ENCODE measurements at places on chromosomes 12 and 14.

DNA sequence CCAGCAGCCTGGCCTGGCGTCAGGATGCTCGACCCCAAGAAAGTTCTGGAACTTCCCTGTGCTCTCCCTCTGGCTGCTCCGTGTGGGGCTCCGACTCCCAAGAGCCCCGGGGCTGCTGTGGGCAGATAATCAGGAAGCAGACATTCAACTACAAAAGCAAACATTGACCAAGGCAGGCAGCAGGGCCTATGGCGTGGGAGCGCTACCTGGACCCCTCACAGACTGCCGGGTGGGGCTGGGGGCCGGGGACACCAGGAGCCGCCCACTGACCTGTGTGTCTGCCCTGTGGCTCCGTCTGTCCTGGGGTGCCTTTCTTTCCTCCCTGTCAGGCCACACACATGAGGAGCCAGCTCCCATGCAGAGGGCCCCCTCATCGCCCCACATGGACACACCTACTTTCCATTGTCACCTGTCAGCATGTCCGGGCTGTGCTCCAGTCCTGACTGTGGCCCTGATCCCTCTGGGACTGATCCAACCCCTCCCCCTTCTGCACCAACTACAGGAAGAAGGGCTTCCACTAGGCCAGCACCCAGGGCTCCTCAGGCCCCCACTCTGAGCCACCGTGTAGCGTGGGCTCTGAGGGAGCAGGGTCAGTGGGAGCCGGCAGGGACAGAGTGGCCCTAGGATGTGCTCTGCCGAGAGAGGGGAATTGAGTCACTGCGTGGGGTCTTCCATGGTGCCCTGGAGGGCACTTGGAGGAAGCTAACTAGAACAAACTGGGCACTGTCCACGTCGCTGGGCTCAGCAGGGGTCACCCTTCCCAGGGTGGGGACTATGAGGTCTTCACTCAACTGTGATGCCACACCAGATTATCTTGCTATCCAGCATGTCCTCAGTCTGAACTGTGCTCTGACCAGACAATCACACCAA lies 215.4 kb upstream of the C14orf180 start:
- DNase-seq, result no peak

DNA sequence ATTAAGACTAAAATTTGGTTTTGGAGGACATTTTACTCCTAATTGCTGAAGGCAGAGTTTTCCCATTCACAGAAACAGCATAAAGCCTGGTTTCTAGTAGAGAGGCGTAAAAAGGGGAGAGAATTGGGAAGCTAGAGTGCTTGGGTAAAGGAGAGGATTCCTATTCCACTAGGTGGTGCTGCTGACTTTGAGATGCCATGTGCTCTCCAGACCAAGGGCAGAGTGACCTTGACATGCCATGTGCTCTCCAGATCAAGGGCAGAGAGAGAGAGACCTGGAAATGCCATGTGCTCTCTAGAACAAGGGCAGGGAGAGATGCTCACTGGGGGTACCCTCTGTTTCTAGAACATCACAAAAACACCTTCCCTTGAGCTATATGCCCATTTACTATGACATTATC lies 176.2 kb upstream of the PDZRN4 start:
- no peak for DNase-seq

DNA sequence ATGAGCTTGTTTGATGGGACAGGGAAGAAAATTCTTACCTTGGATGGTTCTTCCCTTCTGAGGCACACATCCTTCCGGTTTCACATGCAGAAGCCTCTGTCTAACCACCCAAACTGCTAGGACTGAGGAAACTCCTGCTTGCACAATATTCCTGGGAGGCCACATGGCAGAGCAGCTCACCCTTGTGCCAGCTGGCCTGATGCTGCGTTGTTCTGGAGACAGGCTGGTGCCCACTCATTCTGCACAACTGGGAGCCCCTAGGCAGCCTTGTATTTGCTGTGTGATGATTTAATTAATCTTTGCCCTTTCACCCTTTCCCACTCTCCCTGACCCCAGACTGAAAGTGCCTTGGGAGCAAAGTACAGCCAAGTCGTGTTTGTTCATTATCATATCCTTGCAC lies 130.8 kb downstream of the RTN1 start:
- no peak for DNase-seq

DNA sequence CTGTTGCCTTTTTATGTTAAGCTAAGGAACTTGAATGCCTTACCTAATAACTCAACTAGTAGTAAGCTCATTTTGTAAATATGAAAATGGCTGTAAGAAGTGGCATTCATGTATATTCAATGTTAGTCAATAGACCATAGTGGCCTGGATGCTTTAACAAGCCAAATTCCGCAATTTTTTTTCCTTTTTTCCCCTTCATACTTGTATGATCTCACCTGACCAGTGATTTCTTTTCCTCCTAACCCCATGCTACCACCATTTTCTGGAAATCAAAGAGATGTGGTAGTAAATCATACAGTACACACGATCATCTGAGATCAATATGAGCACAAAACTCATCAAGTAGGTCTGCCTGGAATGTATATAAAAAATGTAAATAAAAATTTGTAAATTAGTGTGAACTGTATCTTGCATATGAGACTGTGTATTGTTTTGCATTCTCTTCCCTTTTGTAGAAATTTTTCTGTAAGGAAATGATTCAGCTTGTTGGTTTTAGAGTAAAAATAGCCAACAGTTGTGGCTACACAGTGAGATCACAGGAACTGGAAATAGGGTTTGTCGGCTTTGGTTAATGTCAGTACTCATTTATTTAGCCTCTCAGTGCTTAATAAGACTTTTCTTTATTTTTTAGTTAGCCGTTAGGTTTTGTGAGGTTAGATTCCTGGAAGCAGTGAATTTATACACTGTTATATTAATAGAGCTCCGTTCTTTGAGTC lies 62.5 kb downstream of the ETNK1 start:
- DNase-seq, result peak; percentile 63

DNA sequence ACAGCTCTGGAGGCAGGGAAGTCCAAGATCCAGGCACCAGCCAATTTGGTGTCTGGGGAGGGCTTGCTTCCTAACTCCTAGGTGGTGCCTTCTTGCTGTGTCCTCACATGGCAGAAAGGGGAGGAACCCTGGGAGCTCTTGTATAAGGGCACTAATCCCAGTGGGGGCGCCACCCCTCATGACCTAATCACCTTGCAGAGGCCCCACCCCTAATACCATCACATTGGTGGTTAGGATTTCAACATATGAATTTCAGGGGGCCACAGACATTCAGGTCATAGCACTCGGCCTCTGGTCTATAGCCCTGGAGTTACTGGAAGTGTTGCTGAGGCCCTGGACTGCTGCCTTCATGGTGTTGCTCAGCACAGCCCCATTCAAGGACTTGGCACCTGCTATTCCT lies 14.6 kb downstream of the PSMD9 start:
- no peak for DNase-seq

DNA sequence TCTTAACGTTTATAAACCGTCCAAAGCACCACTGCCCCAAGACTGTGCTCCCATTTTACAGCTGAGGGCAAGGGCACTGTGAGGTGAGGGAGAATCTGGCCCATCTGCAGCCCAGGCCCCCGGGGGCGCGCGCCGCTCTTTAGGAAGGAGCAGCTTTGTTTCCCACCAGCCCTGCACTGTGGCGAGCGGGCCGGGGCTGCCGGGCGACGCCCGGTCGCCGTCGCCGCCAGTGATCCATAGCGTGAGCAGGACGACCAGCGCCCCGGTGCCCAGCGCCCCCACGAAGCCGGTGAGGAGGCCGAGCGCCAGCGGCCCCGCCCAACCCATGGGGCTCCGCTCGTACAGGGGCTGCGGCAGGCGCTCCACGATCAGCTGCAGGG lies 34.6 kb downstream of the FIGNL2 start:
- DNase-seq, result no peak

DNA sequence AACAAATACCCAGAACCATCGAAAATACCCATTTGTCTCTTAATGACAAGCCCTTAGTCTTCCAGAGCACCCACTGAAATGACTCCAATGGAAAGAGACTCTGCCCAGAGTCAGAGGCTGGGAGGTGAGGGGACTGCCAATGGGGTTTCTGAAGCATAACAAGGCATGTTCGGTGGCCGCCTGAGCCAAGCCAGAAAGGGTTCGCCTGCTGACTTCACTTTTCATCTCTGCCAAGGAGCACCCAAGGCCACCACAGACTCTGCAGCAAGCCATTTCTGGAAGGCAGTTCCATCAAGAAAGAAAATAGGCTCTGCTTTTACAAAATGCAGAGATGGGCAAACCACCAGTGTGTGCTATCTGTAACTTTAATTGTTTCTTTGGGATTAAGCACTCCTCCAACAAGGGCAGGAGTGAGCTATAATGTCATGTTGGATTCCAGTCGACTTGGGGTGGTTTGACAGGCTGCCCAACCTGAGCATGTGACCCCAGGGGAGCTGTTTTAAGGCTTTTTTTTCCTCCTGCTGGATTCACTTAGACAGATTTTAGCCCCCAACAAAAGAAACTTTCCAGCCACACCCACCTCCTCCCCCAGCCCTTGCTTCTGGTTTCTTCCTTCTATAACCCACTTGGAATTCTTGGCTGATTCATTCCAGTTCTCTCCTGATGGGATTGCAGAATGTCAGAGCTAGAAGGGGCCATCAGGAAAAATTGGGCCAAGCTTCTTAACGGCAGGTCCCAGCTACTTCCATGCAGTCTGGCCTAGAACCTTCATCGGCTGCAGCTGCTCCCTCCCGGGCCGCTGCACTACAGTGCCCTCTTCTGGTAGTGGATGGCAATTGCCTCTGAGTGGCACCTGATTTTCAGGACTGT lies 24.1 kb downstream of the CKAP4 start:
- peak; percentile 64 for DNase-seq

DNA sequence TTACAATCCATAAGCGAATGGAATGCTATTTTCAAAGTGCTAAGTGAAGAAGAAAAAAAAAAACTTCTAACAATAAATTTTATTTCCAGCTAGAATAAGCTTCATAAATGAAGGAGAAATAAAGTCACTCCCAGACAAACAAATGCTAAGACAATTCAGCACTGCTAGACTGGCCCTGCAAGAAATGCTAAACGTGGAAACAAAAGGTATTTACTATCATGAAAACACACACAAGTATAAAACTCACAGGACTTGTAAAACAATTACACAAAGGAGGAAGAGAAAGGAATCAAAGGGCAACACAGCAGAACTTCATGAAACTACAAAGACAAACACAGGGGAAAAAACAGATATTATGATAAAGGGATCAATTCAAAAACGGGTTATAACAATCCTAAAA lies 85.8 kb upstream of the NELL2 start:
- DNase-seq, result no peak

GRCh38 chr12:128542844-128543243 lies 275.9 kb downstream of the TMEM132C start:
- DNase-seq, result no peak

GRCh38 chr12:1530592-1531152 lies 63.7 kb downstream of the FBXL14 start:
- DNase-seq, result no peak

DNA sequence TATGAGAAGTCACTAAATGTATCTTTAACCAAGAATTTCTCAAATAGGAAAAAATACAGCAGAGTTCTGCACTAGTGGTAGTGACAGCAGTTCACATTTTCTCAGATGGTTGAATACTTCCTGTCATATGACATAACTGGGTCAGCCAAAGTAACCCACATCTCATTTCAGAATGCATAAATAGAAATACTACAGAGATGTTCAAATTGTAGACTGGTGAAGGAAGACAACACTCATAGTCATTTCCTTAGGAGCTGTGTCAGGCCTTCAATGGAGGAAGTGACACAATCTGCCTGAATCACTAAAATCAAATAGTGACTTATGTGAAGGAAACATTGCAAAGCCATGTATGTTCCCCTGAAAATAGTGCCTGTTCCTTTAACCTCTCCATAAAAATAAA lies 32.4 kb downstream of the FERMT2 start:
- peak; percentile 81 for DNase-seq

DNA sequence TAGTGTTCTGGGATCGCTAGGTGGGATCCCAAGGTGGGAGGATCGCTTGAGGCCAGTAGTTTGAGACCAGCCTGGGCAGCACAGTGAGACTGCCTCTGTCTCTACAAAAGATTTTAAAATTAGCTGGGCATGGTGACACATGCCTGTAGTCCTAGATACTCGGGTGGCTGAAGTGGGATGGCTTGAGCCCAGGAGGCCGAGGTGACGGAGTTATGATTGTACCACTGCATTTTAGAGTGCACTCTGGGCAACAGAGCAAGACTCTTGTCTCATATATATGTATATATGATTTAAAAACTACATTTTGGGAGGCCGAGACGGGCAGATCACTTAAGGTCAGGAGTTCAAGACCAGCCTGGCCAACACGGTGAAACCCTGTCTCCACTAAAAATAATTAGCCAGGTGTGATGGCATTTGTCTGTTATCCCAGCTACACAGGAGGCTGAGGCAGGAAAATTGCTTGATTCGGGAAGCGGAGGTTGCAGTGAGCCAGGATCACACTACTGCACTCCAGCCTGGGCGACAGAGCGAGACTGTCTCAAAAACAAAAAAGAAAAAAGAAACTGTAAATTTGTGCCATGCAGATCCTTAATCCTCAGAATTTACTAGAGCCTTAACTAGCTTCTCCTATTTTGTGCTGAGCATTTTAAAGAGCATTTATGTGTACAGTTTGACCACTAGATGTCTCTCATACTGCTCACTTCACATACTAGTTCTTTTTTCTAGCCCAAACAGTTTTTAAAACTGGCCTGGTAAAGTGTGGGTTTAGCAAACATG lies 114.8 kb downstream of the MON2 start:
- peak; percentile 55 for DNase-seq

DNA sequence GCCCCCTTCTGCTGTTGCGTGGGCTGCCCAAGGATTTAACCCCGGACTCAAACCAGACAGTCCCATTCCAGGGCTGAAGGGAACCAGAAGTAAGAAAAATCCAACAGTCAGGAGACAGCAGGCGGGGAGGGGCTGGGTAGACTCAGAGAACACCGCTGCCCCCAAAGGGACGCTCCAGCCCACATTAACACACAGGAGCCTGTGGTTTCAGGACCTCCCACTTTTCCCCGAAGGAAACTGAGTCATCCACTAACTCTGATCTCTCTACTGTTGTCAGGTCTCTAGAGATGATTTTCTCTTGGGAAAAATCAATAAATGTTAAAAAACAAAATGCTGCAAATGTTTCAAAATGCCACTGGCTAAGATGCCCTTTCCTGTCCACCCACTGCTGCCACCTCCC lies 41.6 kb downstream of the FBXO21 start:
- DNase-seq, result no peak

GRCh38 chr12:482061-482460 lies 22.3 kb downstream of the B4GALNT3 start:
- no peak for DNase-seq

DNA sequence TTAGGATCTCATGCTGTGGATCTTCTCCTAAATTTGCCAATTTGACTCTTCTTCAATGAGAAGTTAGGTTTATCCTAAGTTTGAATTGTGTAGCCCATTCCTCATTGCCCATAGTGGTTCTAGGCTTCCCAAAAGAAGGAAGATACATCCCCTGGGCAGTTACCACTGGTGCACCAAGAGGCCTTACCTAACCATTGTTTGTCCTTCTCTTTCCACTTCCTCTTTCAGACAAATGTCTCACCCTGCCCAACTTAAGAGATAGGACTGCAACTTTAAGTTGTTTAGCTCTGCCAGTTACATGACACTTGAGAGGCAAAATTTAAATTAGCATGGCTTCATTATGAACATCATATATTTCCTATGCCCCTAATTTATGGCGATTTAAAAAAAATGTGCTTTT lies 9.4 kb upstream of the KCNH3 start:
- no peak for DNase-seq
